ENCODE measurements at places on chromosomes 12 and 14.

- no peak within 1 kb of the TSS for H3K27ac ChIP-seq
- DNase-seq = no peak
- no peaks in the 10 kb centered on the region for H3K4me1 ChIP-seq
- H3K4me3 ChIP-seq = no peak within 1 kb of the TSS
These were observed at the start of gene GPR33 for GRCh38 chr14:31487886-31488285. Gene GPR33 (minus strand): TSS chr14:31488039. CDS start chr14:31483965, 4,074 bp downstream.

DNA sequence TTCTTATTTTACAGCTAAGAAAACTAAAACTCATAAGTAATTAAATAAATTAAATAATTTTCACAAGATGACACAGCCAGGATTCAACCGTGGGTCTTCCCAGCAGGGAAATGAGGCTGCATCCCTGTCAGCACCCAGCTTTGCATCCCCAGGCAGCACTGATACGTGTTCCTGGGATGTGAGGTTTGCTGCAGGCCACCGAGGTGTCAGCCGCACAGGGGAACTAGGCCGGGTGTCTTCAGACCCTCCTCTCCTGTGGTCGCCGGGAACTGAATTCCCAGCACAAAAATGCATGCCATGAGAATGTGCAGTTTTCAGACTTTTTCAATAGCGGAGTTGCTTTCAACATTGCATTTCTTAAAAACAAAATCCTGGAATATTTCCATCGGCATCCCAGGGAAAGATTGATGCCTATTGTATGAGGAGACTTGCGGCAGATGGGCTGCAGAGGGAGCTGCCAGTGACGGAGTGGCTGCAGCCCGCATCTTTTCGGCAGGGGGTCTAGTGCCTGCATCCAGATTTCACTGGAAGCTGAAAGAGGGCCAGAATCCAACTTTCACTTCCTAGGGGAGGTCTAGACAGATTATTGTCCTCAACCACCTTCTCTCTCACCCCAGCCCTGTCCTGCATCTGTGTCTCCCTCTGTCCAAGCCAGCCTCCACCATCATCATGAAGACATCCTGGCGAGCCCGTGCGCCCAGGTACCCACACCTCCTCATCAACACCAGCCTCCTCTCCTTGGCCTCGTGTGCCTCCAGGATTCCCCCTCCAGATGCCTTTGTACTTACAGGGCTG is 12.6 kb downstream of the LRTM2 start:
- no peaks in the 10 kb centered on the region for H3K27me3 ChIP-seq
- H3K36me3 ChIP-seq = no peaks in the 10 kb centered on the region
- no peak for DNase-seq
- no peak overlapping the region for H3K27ac ChIP-seq
- no peak overlapping the region for H3K4me3 ChIP-seq
- no peaks in the 10 kb centered on the region for H3K4me1 ChIP-seq

GRCh38 chr14:71071042-71071441 is 163.8 kb downstream of the PCNX1 start:
- H3K36me3 ChIP-seq = peaks cover 57% of the 10 kb centered on the region
- H3K4me1 ChIP-seq = no peaks in the 10 kb centered on the region
- no peak overlapping the region for H3K27ac ChIP-seq
- no peak overlapping the region for H3K4me3 ChIP-seq
- DNase-seq = no peak

GRCh38 chr12:75714462-75715322 is 203.3 kb upstream of the KRR1 start:
- H3K36me3 ChIP-seq = no peaks in the 10 kb centered on the region
- no peak overlapping the region for H3K27ac ChIP-seq
- H3K4me1 ChIP-seq = no peaks in the 10 kb centered on the region
- H3K27me3 ChIP-seq = no peaks in the 10 kb centered on the region
- no peak overlapping the region for H3K4me3 ChIP-seq

DNA sequence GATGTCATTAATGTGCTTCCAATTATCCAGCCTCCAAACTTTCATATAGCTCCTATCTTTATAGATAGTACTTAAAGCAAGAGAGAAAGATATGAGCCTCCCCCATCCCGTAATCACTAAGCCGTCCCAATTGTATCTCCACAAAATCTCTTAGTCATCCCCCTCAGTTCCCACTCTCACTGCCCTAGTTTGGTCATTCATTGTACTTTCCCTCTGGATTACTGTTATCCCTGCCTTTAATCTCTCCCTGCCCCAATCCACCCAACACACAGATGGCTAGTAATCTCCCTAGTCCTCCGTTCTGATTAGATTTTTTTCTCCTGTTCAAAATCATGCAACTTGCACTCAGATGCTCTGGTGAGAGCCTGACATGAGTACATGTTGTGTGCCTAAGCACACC is 5.4 kb upstream of the BCAT1 start:
- H3K36me3 ChIP-seq = no peaks in the 10 kb centered on the region
- H3K4me3 ChIP-seq = no peak overlapping the region
- DNase-seq = no peak
- no peak overlapping the region for H3K27ac ChIP-seq

DNA sequence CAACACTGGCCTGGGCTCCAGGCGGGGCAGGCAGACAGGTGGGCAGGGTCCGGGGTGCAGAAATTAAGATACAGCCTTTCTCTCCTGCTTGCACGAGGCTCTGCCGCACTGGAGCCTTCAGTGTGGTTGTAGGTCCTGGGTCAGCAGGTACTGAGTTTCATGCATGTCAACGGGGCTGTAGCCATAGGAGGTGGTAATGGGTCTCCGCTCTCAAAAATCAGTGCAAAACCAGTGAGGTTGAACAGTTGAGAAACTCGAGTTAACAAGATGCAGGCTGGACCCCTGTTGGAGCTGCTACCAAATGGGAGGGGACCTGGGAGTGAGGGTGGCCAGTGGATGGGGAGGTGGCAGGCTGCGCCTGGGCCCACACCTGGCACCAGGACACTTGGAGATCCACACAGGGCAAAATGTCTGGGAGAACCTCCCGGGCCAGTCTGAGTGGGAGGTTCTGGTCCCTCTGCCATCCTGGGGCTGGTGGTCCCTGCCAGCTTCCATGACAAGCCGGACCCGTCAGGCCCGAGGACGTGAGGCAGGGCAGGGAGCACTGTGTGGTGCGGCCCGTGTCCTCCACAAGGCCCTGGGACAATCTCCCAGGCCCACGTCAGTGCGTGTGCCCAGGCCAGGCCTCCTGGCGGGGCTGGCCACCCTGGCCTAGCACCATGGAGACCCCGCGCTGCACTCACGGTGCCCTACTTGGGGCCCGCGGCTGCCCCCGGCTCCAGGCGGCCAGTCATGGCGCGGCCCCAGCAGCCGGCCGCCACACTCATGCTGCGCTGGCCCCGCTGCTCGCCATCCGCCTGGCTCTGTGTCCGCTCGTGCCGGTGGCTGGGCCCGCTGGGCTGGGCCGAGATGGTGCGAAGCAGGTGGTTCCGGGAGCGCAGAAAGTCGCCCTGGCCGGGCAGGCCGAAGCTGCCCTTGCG is 5.1 kb downstream of the ARL6IP4 start:
- H3K36me3 ChIP-seq = no peaks in the 10 kb centered on the region
- DNase-seq = no peak
- H3K27ac ChIP-seq = peak overlapping the region; percentile 52
- H3K27me3 ChIP-seq = no peaks in the 10 kb centered on the region

GRCh38 chr14:89409961-89410360 is 7.1 kb downstream of the FOXN3 start:
- DNase-seq = peak; percentile 42
- H3K27ac ChIP-seq = peak overlapping the region; percentile 4
- H3K4me1 ChIP-seq = no peaks in the 10 kb centered on the region
- no peak overlapping the region for H3K4me3 ChIP-seq

GRCh38 chr14:51933191-51933590 is 56.2 kb upstream of the RTRAF start:
- no peak overlapping the region for H3K27ac ChIP-seq
- no peaks in the 10 kb centered on the region for H3K27me3 ChIP-seq
- no peaks in the 10 kb centered on the region for H3K36me3 ChIP-seq
- no peak for DNase-seq
- no peak overlapping the region for H3K4me3 ChIP-seq

DNA sequence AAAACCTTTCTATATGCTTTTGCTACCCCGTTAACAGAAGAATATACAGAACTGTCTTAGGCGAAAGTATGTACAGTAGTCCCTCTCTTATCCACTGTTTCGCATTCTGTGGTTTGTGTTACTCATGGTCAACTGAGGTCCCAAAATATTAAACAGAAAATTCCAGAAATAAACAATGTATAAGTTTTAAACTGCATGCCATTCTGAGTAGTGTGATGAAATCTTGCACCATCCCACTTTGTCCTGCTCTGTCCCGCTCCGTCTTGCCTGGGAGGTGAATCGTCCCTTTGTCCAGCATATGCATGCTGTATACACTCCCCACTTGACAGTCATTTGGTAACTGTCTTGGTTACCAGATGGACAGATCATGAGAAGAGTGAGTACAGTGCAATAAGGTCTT is 70.1 kb upstream of the STRN3 start:
- H3K27me3 ChIP-seq = no peaks in the 10 kb centered on the region
- no peak overlapping the region for H3K4me3 ChIP-seq
- no peak overlapping the region for H3K27ac ChIP-seq

DNA sequence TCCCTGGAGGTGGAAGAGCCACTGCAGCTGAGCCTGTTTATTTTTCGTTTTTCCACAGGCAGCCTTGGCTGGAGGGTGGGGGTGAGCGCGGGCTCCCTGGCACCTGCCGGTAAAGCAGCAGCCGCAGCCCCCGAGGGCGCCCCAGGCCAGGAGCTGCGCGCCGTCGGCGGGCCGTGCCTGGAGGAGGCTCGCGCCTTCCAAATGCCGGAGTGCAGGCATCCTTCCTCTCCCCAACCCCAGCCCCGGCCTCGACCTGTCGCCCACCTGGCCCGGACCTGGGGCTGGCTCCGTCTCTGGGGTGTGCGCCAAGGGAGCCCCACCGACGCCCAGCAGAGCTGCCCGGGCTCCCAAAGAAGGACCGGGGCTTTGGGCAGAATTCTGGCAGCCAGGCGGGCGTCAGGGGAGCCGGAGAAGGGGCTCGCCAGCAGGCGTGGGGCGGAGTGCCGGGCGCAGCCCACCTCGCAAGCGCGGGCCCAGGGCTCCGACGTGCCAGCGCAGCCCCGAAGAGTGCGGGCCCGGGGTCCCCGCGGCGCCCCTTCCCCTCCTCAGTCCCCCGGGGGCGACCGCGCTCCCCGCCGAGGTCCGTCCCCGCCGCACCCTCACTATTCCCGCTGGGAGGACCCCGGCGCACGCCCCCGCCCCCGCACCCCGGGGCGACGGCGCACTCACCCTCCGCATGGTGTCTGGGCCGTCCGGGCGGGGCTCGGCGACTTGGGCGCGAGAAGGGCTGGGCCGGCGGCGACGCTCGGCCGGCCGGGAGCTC is 130.3 kb downstream of the NDUFA12 start:
- H3K4me3 ChIP-seq = peak overlapping the region; percentile 54
- H3K36me3 ChIP-seq = no peaks in the 10 kb centered on the region
- peak overlapping the region; percentile 25 for H3K27ac ChIP-seq
- H3K27me3 ChIP-seq = no peaks in the 10 kb centered on the region

- no peak for DNase-seq
- H3K27ac ChIP-seq = no peak overlapping the region
- H3K4me3 ChIP-seq = no peak overlapping the region
- no peaks in the 10 kb centered on the region for H3K27me3 ChIP-seq
- no peaks in the 10 kb centered on the region for H3K4me1 ChIP-seq
- no peaks in the 10 kb centered on the region for H3K36me3 ChIP-seq
These were observed 109.8 kb downstream of the PHLDA1 start for GRCh38 chr12:75921622-75922289.

GRCh38 chr12:7806863-7807487 is 17.8 kb downstream of the NANOG start:
- no peaks in the 10 kb centered on the region for H3K27me3 ChIP-seq
- no peaks in the 10 kb centered on the region for H3K4me1 ChIP-seq
- no peaks in the 10 kb centered on the region for H3K36me3 ChIP-seq
- no peak overlapping the region for H3K4me3 ChIP-seq

DNA sequence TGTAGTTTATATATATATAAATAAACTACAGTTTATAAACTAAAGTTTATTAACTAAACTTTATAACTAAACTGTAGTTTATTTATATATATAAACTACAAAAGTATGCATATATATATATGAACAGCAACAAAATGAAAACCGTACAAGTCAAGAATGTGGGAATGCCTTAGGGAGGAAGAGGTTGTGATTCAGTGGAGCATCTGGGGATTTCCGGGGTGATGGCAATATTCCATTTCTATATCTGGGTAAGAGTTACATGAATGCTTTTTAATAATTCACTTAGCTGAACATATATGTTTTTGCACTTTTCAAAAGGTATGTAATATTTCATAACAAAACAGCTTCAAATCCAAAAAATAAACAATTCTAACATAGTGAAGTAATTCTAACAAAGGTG is 30.1 kb upstream of the CAND1 start:
- no peak overlapping the region for H3K4me3 ChIP-seq
- no peak overlapping the region for H3K27ac ChIP-seq
- DNase-seq = no peak
- H3K27me3 ChIP-seq = no peaks in the 10 kb centered on the region
- no peaks in the 10 kb centered on the region for H3K4me1 ChIP-seq
- no peaks in the 10 kb centered on the region for H3K36me3 ChIP-seq

GRCh38 chr12:62705846-62706245 is 229.1 kb downstream of the PPM1H start:
- no peak overlapping the region for H3K27ac ChIP-seq
- no peaks in the 10 kb centered on the region for H3K27me3 ChIP-seq
- no peak for DNase-seq

DNA sequence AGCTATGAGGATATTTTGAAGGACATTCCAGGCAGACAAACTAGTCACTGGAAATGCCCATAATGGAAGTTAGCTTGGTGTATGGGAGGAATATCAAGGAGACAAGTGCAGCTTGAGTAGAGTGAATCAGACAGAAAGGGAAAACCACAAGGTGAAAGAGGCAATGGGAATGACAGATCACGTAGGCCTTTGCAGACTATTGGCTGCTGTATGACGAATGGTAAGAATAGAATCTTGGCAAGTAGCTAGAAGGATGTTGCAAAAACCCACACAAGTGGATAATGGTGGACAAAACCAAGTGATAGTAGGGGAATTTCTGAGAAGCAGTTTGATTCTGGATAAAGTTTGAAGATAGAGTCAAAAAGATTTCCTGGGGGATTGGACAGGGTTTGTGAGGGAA is 196.9 kb upstream of the NOVA1 start:
- no peaks in the 10 kb centered on the region for H3K36me3 ChIP-seq
- H3K27ac ChIP-seq = no peak overlapping the region
- no peaks in the 10 kb centered on the region for H3K4me1 ChIP-seq
- no peak overlapping the region for H3K4me3 ChIP-seq
- no peak for DNase-seq

- H3K4me3 ChIP-seq = no peak overlapping the region
- H3K27me3 ChIP-seq = no peaks in the 10 kb centered on the region
- no peak overlapping the region for H3K27ac ChIP-seq
- no peaks in the 10 kb centered on the region for H3K4me1 ChIP-seq
These were observed 179.0 kb downstream of the CALM1 start for GRCh38 chr14:90575781-90576180.

- no peaks in the 10 kb centered on the region for H3K36me3 ChIP-seq
- no peaks in the 10 kb centered on the region for H3K27me3 ChIP-seq
- no peaks in the 10 kb centered on the region for H3K4me1 ChIP-seq
- no peak overlapping the region for H3K27ac ChIP-seq
- no peak for DNase-seq
These were observed 131.3 kb downstream of the ITPR2 start for GRCh38 chr12:26701604-26702215.

- DNase-seq = no peak
- H3K4me3 ChIP-seq = no peak overlapping the region
- H3K4me1 ChIP-seq = no peaks in the 10 kb centered on the region
These were observed 48.4 kb upstream of the JDP2 start for GRCh38 chr14:75379246-75379929.

All from Peyer's patch (tissue), 4 donors.